Vagina (tissue), 2 donors: ENCODE measurements at places on chromosomes 12 and 14. TPM values are rescaled to one million over a fixed set of nuclear protein-coding genes. Genes with fewer than 3 reads are reported as not detected.

Gene USP44
- 0.49 TPM for total RNA-seq

DNA sequence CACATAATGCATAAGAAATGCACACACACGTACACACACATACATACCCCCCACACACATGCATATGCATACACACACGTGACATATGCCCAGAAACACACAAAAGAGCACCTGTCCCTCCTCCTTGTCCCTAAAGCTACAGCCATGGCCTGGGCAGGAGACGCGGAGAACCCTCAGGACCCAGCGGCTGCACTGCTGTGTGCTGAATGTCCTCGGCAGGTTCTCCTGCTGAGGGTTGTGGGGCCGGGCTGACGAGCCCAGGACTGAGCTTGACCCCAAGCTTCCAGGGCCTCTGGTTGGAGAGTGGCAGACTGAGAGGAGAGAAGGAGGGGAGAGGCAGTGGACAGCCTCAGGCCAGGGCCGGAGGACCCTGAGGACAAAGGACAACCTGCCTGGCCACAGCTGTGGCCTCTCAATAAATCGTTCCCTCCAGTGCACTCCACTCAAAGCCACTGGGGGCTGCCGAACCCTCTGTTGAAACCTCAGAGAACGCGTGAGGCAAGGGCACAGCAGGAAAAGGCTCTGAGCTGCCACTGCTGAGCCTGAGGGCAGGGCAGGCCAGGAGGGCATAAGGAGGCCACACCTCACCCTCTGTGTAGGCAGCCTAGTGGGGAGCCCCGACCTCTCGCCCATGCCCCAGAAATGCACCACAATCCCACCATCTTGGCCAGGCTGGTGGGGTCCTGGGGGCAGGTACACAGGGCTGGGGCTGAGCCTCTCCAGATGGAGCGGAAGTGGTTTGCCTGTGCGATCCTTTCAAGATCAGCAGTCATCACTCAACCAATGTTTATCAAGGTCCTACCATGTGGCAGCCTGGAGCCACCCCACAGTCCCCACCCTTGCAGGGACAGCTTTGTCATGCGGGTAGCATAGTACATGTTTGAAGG, 3.1 kb downstream of the CACNA2D4 start:
- DNase-seq, result peak; percentile 70

- DNase-seq, result no peak
Observed at GRCh38 chr12:91561958-91562325, 379.3 kb upstream of the DCN start.

GRCh38 chr12:24815114-24815423, 133.8 kb downstream of the BCAT1 start:
- DNase-seq, result no peak

DNA sequence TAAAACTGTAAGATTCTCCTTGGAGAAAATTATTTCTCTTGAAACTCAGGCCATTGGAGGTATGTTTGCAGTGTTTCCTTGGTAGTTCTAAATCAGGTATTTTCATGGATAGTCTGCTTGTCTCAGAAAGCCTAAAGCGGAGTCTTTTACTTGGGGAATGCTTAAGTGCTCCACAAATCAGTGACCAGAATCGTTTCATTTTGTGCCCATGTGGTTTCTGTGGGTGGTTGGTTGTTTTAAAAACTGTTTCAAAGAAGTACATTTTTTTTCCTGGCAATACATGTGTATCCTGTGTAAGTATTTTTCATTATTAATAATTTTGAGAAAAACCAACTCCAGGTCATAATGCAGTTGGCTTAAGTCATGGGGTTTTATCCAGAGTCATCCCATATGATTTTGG, 33.6 kb downstream of the CCDC91 start:
- no peak for DNase-seq

- DNase-seq, result no peak
Observed at GRCh38 chr12:28586481-28586880, 396.2 kb downstream of the CCDC91 start.
